ENCODE measurements at places on chromosomes 2 and 18.

DNA sequence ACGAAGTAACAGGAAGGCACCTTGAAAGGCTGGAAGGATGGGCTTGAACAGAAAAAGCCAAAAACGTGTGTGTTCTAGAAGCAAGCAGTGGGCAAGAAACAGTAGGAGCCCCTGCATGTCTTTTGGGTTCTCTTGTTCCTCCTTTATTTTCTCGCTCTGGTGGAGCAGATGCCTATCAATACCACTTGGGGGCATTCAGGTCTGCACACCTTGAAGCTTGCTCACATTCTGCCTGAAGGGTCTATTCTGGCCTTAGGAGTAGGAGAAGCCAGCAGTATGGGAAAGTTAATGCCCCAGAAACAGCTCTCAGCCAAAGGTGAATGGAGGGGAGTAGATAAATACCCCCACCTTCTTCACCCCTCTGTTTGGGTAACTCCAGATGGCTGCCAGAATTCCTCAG is 204.5 kb downstream of the TXNL1 start:
- no peak for DNase-seq

DNA sequence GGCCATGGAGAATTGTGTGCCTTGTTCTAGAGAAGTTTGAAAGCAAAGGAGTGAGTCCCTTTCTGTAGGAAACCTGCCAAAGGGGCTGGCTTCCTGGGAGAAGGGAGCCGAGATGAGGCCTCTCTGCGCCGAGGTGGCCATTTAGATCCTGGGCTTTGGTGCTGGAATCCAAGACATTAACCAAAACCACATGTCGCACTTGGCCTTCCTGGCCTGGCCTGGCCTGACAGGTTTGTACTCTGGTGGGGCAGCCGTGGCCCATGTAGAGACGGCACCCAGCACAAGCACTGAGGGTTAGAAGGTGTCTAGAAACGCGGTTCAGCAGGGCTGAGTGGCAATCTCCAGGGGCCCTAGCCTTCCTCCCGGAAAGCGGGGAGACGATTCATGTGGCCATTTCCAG is 7.1 kb downstream of the CNNM3 start:
- DNase-seq = no peak

DNA sequence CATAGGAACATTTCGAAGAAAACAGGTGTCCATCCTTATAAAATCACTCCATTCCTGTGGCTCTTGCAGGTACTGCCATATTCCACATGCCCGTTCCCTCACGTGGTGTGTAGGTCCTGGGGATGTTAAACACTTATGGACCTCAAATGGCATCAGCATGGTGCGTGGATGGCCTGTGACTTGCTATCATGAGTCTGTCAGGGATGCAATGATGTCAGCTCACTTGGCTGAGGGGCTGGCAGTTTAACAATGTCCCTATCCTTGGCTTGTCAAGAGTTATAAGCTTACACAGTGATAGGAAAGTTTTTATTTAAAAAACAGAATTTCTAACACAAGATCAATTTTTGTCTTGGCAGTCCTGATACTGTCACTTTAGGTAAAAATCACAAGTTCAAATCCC is 28.8 kb downstream of the MAIP1 start:
- DNase-seq = no peak

DNA sequence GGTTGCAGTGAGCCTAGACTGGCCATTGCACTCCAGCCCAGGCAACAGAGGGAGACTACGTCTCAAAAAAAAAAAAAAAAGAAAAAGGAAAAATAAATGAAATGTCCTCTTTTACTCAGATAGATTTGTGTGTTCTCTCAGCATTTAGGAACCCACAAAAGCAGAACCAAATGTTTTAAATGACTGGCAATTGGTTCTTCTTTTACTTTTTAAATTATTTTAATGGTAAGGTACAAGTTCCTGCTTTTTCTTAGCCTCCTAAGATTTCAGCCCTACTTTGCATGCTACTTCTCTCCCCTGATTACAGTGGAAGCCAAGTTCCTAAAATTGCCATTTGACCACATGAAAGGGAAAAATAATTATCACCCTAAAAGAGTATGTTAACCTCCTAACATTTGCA is 23.5 kb downstream of the SRSF7 start:
- DNase-seq = no peak

GRCh38 chr2:36478332-36478738 is 119.6 kb downstream of the FEZ2 start:
- no peak for DNase-seq

- no peak for DNase-seq
Measured at GRCh38 chr18:48925491-48925780, 25.3 kb downstream of the SMAD7 start.

DNA sequence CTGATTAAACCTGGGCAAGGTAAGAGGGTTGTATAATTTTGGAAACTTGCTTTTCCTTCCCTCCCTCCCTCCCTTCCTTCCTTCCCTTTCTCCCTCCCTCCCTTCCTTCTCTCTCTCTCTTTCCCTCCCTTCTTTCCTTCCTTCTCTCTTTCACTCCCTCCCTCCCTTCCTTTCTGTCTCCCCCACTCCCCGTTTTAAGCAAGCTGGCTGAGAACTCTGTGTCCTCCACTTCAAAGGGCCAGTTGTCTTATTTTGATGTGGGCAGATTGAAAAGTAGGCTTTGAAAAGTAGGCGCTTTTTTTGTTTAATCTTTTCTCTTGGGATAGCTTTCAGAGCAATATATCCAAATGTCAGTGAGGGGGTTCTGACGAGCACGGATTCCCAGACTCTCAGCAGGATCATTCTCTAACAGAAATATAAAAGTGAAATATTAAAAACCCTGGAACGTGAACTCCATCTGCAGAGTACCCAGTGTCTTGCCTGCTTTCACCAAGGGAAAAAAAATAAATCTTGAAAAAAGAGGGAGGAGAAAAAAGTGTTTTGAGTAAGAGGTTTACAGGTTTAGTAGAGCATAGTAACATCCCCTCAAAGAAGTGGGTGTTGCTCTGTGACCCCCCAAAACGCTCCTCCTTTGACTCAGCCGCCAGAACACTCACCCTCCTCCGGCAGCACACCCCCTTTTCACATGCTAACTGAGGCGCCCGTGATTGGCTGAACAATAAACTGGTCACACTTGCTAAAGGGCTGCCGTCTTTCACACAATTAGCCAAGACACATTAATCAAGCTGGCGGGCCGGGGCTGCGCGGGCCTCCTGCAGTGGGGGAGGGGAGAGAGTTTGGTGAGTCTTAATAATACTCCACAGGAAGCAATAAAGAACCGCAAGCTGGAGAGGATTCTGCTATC is 52.2 kb downstream of the CDK15 start:
- no peak for DNase-seq

GRCh38 chr2:42914314-42914713 is 121.9 kb upstream of the HAAO start:
- no peak for DNase-seq

- no peak for DNase-seq
Measured at GRCh38 chr2:232225895-232226294, 152.7 kb upstream of the ALPP start.

Measured in GM20000 (cell line).